ENCODE measurements at places on chromosomes 11 and 22.

GRCh38 chr11:78800756-78801155 is 226.1 kb upstream of the NARS2 start:
- H3K4me3 ChIP-seq = no peak overlapping the region
- H3K27ac ChIP-seq = no peak overlapping the region
- H3K27me3 ChIP-seq = no peaks in the 10 kb centered on the region
- no peak for DNase-seq
- H3K4me1 ChIP-seq = no peaks in the 10 kb centered on the region
- H3K36me3 ChIP-seq = no peaks in the 10 kb centered on the region

GRCh38 chr11:33266393-33267215 is 9.4 kb downstream of the HIPK3 start:
- H3K27me3 ChIP-seq = no peaks in the 10 kb centered on the region
- H3K4me3 ChIP-seq = no peak overlapping the region
- H3K4me1 ChIP-seq = peaks cover 37% of the 10 kb centered on the region
- DNase-seq = no peak

- peaks cover 5% of the 10 kb centered on the region for H3K4me1 ChIP-seq
- no peak for DNase-seq
Observed at GRCh38 chr22:49564054-49564453, 263.6 kb downstream of the BRD1 start.

DNA sequence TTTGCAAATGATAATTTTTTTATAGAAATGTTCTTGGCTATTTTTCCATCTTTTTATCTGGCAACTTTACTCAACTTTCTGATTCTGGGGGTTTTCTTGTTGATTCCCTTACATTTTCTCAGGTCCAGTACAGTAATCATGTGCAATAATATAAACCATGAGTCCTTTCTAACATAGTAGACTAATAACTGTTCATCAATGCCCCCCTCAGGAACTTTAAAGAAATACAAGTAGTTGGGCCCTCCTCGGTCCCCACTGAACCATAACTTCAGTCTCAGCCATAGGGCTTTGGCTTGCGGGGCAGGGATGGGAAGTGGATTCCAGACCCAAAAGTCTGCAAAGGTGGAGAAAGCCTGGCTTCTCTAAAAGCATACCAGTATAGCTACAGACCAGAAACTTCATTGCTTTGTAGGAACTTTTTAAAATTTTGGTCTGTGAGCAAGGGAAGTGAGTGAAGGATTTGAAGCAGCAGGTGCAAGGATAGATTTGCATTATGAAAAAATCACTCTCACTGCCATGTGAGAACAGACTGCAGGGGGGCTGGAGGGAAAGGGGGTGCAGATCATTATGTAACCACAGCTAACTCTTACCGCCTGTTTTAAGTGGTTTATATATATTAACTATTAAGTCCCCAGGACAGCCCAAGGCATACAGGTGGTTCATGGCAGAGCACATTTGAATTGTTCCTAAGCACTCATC is 10.4 kb upstream of the TUB start:
- peaks cover 56% of the 10 kb centered on the region for H3K27me3 ChIP-seq
- no peak overlapping the region for H3K27ac ChIP-seq
- no peak overlapping the region for H3K4me3 ChIP-seq
- peaks cover 6% of the 10 kb centered on the region for H3K4me1 ChIP-seq

DNA sequence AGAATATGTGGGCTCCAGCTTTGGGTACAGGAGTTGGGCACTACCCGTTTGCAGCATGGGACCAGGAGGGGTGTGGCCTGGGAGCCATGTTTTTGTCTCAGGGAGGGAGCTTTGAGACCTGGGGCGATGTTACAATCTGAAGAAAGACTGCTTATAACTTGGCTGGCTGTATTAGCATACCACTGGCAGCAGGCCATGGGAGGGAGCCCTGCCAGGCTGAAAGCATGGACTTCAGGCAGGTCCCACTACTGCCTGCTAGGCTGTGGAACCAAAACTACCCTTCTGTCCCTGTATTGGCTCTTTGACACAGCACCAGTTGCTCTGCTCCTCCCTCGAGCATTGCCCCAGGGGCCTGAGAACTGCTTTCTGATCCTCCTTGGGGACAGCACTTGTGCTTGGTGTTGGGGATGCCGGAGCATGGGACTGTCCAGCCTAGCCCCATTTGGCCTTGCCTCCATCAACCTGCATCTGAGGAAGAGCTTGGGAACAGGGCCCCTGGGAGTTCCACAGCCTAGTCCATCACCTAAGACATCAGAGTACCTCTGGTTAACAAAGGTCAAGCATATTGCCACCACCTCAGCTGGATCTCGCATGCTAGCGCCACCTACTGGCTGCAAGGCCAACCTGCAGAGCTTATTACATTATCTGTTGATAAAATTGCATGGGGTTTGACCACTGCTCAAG is 217.4 kb downstream of the SBF2 start:
- H3K36me3 ChIP-seq = no peaks in the 10 kb centered on the region
- no peak overlapping the region for H3K27ac ChIP-seq
- no peak overlapping the region for H3K4me3 ChIP-seq
- H3K4me1 ChIP-seq = no peaks in the 10 kb centered on the region

DNA sequence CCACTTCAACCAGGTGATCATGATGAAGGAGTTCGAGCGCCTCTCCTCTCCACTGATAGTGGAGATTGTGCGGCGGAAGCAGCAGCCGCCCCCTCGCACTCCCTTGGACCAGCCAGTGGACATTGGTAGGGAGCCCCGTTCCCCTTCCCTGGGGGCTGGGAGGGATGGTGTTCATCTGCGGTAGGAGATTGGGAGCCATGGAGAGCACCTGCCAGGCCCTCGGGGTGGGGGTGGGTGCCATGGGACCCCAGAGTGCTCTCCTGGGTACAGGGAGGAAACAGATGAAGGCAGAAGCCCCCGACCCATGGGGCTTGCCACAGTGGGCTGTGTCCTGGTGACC is 7.0 kb downstream of the THAP7 start:
- no peak overlapping the region for H3K27ac ChIP-seq
- peaks cover 14% of the 10 kb centered on the region for H3K36me3 ChIP-seq
- H3K4me3 ChIP-seq = no peak overlapping the region

GRCh38 chr11:128940603-128941002 is 2.1 kb downstream of the TP53AIP1 start:
- H3K27me3 ChIP-seq = peaks cover 40% of the 10 kb centered on the region
- H3K4me3 ChIP-seq = no peak overlapping the region
- H3K27ac ChIP-seq = no peak overlapping the region
- H3K36me3 ChIP-seq = no peaks in the 10 kb centered on the region
- H3K4me1 ChIP-seq = no peaks in the 10 kb centered on the region

DNA sequence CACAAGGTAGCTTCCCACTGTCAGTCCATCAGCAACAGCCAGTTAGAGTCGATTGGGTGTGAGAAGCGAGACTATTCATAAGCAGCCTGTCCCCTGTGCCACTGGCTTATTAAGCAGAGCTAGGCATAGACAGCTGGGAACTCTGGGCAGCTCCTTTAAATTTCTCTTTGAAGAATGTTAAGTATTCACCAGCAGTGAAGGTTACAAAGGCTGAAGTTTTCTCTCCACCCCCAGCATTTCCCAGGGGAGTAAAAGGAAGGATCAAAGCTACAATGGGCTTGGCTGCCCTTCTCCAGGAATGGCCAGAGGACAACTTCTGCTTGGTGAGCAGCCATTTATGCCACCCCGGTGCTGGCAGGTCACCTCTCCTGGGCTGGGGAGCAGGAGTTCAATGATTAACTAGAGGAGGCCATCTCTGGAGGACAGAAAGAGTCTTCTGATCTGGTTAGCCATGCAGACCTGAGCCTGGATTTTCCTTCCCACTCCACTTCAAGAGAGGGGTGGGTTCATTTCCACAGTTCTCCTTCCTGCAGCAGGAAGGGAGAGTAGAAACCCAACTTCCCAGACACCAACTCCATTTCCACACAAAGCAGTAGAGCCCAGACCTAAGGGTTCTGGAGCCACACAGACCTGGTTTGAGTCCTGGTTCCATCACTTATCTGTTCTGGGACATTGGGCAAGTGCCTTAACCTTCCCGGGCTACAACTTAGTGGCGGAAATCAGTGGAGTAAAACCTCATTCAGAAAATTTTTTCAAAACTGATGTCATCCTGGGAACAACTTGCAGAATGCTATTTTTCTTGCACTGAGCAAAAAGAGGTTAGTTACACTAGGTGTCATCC is 22.6 kb downstream of the POU2AF3 start:
- peaks cover 40% of the 10 kb centered on the region for H3K27me3 ChIP-seq
- H3K27ac ChIP-seq = no peak overlapping the region
- H3K4me1 ChIP-seq = no peaks in the 10 kb centered on the region
- no peak overlapping the region for H3K4me3 ChIP-seq

DNA sequence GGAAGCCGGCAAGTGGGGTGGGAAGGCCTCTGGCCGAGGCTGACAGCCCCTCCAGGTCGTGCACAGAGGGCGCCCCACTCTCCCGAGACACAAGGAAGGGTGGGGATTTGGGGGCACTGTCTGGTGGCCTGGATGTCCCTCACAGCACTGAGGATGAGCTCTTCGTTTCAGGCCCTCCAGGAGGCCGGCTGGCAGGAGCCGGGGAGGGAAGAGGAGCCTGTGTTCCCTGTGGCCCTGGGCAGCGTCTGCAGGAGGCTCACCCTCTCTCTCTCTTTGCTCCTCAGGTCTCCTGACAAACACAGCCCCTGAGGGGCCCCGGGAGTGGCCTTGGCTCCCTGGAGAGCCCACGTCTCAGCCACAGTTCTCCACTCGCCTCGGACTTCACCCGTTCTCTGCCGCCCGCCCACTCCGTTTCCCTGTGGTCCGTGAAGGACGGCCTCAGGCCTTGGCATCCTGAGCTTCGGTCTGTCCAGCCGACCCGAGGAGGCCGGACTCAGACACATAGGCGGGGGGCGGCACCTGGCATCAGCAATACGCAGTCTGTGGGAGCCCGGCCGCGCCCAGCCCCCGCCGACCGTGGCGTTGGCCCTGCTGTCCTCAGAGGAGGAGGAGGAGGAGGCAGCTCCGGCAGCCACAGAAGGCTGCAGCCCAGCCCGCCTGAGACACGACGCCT is 1078.0 kb downstream of the BRD1 start:
- no peak for DNase-seq
- no peak overlapping the region for H3K27ac ChIP-seq
- no peaks in the 10 kb centered on the region for H3K4me1 ChIP-seq

DNA sequence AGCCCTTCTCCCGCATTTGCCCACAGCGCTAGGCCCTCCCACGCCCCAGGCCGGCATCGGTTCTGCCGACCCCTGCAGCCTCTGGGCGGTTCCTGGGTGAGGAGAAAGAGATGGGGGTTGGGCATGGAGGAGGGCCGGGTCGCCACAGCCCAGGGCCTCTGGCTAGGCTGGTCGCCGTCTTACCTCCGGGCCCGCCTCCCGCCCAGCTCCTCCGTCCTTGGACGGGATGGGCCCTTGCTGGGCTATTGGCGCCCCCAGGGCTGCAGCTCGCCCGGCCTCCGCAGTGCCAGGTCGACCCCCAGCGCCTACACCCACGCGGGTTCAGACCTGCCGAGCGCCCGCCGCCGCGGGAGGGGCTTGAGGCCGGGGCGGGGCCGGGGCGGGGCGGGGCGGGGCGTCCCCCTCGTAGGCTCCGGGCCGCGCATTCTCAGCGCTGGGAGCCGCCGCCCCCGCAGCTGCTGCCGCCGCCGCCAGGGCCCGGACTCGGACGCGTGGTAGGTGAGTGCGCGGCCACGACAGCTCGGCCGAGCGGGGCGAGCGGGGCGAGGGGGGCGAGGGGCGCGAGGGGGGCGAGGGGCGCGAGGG is at the start of gene CD151:
CD151 (plus strand) TSS at position 424 of the 585 bp plus-strand sequence. CDS start 3,118 bp downstream, outside the sequence.
- peaks cover 13% of the 10 kb centered on the region for H3K4me1 ChIP-seq
- DNase-seq = no peak
- H3K36me3 ChIP-seq = no peaks in the 10 kb centered on the region
- H3K27ac ChIP-seq = no peak within 1 kb of the TSS
- peak within 1 kb of the TSS; percentile 73 for H3K4me3 ChIP-seq
- H3K27me3 ChIP-seq = peaks cover 28% of the 10 kb centered on the region

GRCh38 chr11:66933531-66933930 is 24.7 kb downstream of the PC start:
- H3K27me3 ChIP-seq = peaks cover 22% of the 10 kb centered on the region
- H3K4me1 ChIP-seq = no peaks in the 10 kb centered on the region
- no peaks in the 10 kb centered on the region for H3K36me3 ChIP-seq
- no peak for DNase-seq
- H3K4me3 ChIP-seq = no peak overlapping the region

DNA sequence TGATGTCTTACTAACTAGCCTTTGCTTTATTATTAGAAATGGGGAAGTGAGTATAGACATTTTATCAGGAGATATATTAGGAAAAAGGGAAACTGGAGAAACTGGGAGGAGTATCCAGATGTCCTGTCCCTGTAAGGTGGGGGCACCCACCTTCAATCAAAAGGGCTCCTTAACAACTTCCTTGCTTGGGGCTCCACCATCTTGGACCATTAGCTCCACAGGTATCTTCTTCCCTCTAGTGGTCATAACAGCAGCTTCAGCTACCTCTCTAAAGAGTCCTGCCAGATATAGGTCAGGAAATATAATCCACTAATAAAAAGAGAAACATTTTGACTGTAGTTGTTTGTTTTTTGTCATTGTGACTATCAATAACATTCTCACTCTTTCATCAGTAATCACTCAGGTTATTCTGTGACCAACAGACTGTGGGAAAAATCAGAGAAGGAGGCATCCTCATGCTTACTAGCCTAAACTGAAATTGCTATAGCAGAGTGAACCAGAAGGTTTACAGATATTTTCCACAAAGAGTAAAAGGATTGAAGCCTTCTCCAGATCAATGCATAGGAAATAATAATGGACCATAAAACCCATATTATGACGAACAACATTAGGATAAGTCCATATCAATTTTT is 10.4 kb downstream of the OR51B4 start:
- no peaks in the 10 kb centered on the region for H3K4me1 ChIP-seq
- H3K27ac ChIP-seq = no peak overlapping the region
- DNase-seq = no peak
- H3K27me3 ChIP-seq = no peaks in the 10 kb centered on the region
- no peak overlapping the region for H3K4me3 ChIP-seq

GRCh38 chr11:115695677-115696364 is 191.6 kb upstream of the CADM1 start:
- H3K36me3 ChIP-seq = peaks cover 3% of the 10 kb centered on the region
- no peak overlapping the region for H3K27ac ChIP-seq
- DNase-seq = no peak
- H3K4me1 ChIP-seq = no peaks in the 10 kb centered on the region
- H3K27me3 ChIP-seq = peaks cover 47% of the 10 kb centered on the region

GRCh38 chr22:31230871-31231621 is 18.9 kb downstream of the LIMK2 start:
- no peak overlapping the region for H3K4me3 ChIP-seq
- no peaks in the 10 kb centered on the region for H3K27me3 ChIP-seq
- peaks cover 26% of the 10 kb centered on the region for H3K4me1 ChIP-seq
- DNase-seq = peak; percentile 25
- peaks cover 10% of the 10 kb centered on the region for H3K36me3 ChIP-seq
- H3K27ac ChIP-seq = no peak overlapping the region

Measured in central memory CD8-positive, alpha-beta T cell (primary cell).